ENCODE measurements at places on chromosomes 4 and X. TPM values are rescaled to one million over a fixed set of nuclear protein-coding genes. Genes with fewer than 3 reads are reported as not detected.

DNA sequence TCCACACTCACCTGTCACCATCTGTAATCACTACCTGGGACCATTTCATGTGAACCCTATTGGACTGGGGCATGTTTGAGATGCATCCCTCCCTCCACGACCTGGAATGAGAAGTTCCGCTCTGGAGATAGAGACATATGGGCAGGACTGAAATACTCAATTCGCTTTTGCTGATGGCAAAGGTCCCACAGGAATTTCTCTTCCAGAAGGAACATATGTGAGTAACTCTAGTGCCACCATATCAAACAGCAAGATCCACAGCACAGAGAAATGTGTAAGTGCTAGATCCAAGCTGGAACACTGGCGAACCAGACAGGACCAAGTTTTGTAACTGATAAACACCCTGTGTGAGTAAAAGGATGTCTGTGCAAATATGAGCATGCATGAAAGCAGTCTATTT, 43.9 kb downstream of the SEL1L3 start:
- DNase-seq = no peak

DNA sequence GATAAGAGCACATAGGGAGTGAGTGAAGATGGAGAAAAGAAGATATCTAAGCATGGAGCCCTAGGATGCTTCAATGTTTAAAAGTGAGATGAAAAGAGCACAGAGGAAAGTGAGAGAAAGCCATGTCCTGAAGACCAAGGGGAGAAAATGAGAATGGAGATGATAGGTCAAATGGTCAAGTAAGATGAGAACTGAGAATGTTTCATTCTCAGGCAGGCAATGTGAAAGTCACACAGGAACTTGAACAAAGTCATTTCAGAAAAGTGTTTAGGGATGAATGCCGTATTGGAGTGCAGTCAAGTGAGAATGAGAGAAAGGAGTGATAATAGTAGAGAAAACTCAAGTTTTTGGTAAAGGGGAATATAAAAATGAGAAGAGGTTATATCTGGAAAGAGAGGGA, 148.7 kb upstream of the PTCHD1 start:
- DNase-seq = no peak

DNA sequence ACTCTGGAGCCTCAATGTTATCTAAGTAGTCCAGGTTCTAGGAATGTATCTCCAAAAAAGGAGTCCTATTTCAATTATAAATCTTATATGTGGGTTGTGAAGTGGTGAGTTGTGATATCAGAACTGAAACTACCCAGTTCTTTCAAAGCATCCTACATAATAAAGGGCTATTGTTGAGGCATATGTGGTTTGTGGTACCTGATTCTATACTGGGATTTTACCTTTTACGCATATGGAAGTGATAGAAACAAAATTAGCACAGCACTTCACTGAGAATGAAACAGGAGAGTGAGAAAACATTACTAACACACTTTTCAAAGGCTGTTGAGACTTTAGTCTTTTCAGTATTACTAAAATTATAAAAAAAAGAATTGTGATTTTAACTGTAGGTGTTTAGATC, 417.7 kb upstream of the GALNT7 start:
- no peak for DNase-seq

GRCh38 chrX:19799319-19800182, 87.8 kb downstream of the SH3KBP1 start:
- DNase-seq = no peak

- DNase-seq = no peak
Observed at GRCh38 chr4:174066611-174067205, 216.8 kb downstream of the FBXO8 start.

DNA sequence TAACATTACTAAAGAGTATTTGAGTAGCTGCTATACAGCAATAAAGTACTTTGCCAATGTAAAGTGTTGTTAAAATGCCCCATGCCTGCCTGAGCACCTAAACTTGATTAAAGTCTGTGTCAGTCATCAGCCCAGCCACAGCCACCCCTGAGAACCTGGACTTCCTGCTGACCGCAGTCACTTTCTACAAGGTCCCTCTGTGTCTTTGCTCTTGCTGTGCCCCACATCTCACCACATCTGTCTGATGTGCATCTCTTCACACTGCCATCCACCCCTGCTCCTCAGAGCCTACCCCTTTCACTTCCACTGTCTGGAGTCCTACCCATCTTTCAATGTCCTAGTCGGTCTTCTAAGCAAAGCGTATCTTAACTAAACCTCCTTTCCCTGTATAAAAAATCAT, 25.7 kb downstream of the ALPK1 start:
- no peak for DNase-seq

DNA sequence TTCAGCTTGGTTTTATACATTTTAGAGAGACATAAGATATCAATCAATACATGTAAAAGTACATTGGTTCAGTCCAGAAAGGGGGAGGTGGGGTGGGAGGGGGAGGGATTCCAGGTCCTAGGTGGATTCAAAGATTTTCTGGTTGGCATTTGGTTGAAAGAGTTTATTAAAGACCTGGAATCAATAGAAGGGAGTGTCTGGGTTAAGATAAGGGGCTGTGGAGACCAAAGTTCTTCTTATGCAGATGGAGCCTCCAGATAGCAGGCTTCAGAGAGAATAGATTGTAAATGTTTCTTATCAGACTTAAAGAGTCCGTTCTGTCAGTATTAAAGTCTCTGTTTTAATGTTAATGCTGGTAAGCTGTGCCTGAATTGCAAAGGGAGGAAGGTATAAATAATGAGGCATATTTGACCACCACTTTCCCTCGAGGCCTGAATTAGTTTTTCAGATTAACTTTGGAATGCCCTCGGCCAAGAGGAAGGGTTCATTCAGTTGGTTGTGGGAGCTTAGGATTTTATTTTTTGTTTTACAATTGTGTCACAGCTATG, 169.9 kb downstream of the AASDH start:
- peak; percentile 46 for DNase-seq

DNA sequence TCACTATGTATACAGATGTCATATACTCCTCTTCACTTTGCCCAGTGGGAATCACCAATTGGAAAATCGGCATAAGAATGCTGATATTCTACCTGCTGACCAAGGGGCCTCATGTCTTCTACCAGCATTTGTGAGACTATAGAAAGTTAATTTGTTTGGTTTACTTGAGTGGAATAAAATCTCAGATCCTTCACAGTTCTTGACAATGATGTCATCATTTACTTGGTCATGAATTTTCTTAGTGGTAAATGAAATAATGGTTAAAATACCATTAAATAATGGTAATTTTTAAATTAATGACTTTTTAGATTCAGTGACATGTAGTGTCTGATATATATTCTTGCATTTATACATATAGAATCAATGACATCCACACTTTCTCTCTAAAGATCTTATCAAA, 1052.6 kb downstream of the ADGRL3 start:
- no peak for DNase-seq

DNA sequence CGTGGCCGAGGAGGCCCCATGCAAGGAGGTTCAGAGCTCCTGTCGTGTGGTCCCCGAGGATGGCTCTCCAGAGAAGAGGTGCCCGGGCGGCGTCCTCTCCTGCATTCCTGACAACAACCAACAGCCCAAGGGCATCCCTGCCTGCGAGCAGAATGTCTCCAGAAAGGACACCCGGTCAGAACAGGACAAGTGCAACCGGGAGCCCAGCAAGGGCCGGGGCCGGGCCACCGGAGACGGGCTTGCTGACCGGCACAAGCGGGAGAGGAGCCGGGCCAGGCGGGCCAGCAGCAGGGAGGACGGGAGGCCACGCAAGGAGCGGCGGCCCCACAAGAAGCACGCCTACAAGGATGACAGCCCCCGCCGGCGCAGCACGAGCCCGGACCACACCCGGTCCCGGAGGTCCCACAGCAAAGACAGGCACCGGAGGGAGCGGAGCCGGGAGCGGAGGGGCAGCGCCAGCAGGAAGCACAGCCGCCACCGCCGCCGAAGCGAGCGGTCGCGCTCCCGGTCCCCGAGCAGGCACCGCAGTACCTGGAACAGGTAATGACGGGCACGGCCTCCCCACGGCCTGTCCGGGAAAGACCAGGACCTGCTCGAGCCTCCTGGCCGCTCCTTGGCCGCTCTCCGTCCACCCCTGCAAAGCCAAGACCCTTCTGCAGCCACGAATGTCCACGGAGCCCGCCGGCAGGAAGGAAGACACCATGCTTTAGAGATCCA, 9.8 kb downstream of the AKAP17A start:
- DNase-seq = no peak

- DNase-seq = no peak
Observed at GRCh38 chr4:10461091-10461849, 4.0 kb upstream of the ZNF518B start.

DNA sequence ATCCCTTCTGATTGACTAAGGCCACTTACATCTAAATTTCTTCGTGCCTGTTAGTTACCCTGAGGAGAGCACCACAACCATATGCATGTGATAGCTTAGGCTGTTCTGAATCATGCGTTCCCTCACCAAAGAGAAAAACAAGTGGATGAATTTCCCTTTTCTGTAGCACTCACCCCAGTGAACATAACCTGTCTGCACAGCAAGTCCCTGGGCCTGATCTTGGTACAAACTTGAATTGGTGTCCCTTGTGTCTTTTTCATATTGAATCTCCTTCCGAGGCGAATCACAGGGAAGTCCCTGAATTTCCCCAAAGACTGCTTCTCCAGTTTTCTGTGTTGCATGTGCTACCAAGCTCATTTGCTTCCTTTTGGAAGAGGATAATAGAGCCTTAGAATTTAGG, 100.4 kb downstream of the KLHL8 start:
- DNase-seq = no peak

Gene FDCSP
- not detected for total RNA-seq

Gene TCEAL9
- 44.9 TPM for total RNA-seq

Gene NPNT
- total RNA-seq = 42.1 TPM

Gene SPANXN4
- total RNA-seq = not detected

Gene CNOT6L
- total RNA-seq = 20.2 TPM

Gene UXT
- total RNA-seq = 120 TPM

Gene FRAS1
- 35.7 TPM for total RNA-seq

Gene ITIH6
- total RNA-seq = 0.39 TPM

Gene FOXO4
- 17.4 TPM for total RNA-seq

Gene IRS4
- not detected for total RNA-seq
